ENCODE measurements at places on chromosomes 3 and 15. TPM values are rescaled to one million over a fixed set of nuclear protein-coding genes. Genes with fewer than 3 reads are reported as not detected.

DNA sequence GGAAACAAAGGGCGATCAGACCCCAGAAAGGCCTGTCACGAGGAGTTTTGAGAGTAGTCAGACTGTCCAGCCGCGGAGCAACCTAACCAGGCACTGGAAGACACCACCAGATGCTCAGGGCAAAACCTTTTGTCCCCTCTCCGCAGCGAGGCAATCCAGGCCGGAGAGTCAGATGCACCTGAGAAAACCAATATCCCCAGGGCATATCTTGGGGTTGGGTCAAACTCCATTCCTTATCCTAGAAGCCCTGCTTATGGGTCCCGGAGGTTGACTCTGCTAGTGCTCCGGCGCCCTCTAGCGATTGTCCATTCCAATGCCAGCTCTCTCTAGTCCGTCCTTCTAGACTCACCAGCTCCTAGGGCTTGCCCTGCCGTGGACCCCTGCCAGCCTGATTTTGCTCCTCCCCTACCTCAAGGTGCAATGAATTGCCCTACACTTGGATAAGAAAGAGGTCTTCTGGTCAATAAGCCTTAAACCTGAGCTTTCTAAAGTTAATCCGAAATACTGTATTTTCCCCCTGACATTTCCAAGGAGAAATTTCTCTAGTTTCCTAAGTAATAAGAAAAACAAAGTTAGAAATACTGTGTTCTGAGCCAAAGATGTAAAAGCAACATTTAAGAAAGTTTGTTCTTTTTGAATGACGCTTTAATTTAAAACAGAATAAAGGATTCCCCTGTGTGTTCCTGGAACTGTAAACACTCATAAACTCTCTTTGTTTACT, 5.5 kb downstream of the CPNE4 start:
- peak; percentile 78 for DNase-seq

GRCh38 chr15:40567111-40567510, 2.0 kb upstream of the RPUSD2 start:
- no peak for DNase-seq

- no peak for DNase-seq
Observed at GRCh38 chr3:196661400-196661799, 21.9 kb downstream of the NRROS start.

GRCh38 chr3:39548282-39548681, 80.8 kb downstream of the MOBP start:
- DNase-seq, result no peak

DNA sequence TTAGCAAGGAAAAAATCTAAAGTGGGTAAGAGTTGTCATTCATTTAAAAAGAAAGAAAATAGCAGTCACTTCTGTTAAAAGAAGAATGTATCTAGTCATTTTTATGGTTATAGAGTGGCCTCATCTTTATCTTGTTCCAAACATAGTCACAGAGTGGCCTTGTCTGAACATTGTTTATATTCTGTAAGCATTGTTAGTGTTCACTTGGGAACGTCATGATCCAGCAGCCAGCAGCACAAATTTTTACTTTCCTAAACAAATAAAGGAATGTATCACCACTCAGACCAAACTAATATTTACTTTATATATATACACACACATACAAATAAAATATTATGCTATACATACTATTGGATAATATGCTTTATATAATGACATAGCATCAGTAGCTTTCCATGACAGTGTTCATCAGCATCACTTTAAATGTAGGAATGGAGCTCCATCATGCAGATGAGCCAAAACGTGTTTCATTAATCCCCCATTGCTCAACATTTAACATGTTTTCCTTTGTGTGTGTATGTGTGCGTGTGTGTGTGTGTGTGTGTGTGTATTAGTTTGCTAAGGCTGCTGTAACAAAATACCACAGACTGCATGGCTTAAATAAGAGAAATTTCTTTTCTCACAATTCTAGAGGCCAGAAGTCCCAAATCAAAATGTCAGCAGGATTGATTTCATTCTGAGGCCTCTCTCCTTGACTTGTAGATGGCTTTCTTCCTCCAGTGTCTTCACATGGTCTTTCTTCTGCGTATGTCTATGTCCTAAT, 39.6 kb upstream of the GYG1 start:
- DNase-seq, result no peak

GRCh38 chr15:68368731-68369435, 63.1 kb downstream of the ITGA11 start:
- DNase-seq, result no peak

DNA sequence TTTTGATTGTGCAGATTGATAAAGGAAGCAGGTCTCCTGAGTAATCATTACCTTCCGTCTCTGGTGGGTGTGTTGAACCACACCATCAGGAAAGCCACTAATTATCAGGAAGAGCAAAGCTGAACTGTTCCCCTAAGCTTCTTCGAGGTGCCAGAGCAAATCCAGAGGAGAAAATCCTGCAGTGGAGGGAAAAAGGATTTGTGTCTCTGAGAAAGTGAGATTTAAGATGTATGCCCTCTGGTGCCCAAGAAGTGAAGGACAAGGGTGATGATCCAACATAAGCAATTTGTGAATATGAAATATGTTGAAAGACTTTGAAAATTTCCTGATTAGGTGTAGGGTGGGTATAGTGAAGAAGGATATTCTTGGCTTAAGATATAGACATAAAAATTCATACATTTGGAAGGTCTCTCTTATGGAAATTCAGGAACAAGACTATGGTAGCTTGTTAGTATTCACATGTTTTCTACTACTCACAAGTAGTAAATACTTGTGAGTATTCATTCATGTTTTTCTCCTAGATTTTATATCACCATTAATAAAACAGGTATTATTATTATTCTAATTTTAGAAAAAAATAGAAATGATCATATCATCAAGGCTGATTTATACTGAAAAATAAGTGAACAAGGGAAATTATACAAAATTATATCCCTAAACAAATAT, 34.8 kb downstream of the COMMD2 start:
- DNase-seq, result peak; percentile 48

GRCh38 chr3:152037297-152037696, 163.9 kb downstream of the SUCNR1 start:
- DNase-seq, result no peak

- DNase-seq, result peak; percentile 29
Observed at GRCh38 chr3:136802481-136802996, 16.4 kb upstream of the SLC35G2 start.

- DNase-seq, result no peak
Observed at GRCh38 chr3:33057320-33058298, 39.3 kb downstream of the GLB1 start.

- DNase-seq, result no peak
Observed at GRCh38 chr3:126351086-126351770, 6.0 kb downstream of the KLF15 start.

DNA sequence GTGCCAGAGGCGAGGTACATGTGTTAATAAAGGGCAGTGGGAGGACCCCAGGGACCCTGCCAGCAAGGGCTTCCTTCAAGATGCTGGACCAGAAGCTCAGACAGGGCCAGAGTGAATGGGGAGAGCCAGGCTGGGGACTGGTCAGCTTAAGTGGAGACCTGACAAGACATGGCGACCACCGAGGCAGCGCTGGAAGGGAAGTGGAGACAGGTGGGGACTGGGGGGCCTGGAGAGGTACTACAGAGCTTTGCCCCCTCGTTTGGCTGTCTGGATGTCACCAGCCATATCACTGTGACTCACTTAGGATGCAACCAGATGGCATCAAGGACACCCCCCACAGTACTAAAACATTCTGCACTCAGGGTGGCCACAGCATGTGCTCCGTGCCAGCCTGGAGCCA, 97.9 kb downstream of the ADCY5 start:
- no peak for DNase-seq

- DNase-seq, result peak; percentile 73
Observed at GRCh38 chr15:72796515-72797337, 13.2 kb upstream of the ADPGK start.

- peak; percentile 47 for DNase-seq
Observed at GRCh38 chr15:64010719-64011118, 35.6 kb downstream of the DAPK2 start.

- no peak for DNase-seq
Observed at GRCh38 chr15:47395076-47395475, 322.2 kb upstream of the SEMA6D start.

DNA sequence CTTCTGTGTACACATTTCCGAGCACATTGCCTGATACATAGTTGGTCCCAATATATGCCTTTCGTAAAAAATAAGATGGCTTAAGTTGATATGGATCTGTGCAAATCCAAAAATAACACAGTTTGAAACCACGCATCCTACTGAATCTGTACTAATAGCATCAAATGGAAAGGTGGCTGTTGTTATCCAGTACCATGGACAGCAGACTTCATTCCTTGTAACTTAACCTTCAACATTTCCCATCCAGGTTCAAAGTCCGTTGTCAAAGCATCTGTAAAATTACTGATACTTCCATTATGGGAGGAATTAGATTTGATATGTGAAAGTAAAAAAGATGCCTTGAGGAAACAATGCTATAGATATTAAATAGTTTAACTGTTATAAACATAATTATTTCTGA, 65.5 kb upstream of the C3orf49 start:
- no peak for DNase-seq

GRCh38 chr15:50431204-50431603, 7.0 kb downstream of the USP8 start:
- no peak for DNase-seq

DNA sequence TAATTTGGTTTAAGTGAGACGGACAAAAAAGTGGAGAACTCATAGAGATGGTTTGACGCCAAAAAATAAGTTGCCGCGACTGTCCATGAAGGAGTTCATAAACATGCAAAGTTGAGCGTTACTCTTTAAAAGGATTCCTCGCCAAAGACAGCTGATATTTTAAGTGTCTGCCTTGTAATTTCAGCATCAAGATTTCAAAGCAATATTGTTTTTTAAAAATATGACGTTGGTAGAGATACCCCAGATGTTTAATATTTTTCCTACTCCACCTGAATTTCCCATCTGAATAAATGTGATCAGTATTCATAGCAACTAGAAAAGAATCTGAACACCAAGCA, 155.0 kb downstream of the TUSC7 start:
- DNase-seq, result no peak

- DNase-seq, result no peak
Observed at GRCh38 chr15:27061739-27062138, 90.8 kb downstream of the GABRG3 start.

DNA sequence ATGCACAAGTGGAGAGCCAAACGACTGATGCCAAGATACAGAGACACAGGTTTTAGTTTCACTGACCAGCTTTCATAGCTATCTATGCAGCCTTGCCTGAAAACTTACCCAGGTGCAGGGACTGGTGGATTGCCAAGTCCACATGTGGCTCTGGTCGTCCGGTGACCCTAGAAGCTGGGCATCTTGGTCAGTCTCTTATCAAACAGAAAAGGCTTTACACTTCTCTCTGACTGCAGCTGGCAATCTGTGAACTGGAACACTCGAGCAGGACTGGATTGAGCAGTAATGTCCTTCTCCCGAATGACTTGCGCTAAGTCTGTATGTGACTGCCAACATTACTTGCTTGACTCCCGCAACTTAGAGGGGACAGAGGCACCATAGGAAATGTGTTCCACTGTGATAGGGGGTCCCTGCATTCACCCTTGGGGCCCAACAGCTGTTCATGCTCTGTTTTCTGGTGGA, 63.0 kb upstream of the SIAH2 start:
- DNase-seq, result no peak

GRCh38 chr3:104909198-104909597, 457.5 kb upstream of the ALCAM start:
- no peak for DNase-seq

GRCh38 chr3:134136604-134137003, 106.9 kb upstream of the SLCO2A1 start:
- no peak for DNase-seq

DNA sequence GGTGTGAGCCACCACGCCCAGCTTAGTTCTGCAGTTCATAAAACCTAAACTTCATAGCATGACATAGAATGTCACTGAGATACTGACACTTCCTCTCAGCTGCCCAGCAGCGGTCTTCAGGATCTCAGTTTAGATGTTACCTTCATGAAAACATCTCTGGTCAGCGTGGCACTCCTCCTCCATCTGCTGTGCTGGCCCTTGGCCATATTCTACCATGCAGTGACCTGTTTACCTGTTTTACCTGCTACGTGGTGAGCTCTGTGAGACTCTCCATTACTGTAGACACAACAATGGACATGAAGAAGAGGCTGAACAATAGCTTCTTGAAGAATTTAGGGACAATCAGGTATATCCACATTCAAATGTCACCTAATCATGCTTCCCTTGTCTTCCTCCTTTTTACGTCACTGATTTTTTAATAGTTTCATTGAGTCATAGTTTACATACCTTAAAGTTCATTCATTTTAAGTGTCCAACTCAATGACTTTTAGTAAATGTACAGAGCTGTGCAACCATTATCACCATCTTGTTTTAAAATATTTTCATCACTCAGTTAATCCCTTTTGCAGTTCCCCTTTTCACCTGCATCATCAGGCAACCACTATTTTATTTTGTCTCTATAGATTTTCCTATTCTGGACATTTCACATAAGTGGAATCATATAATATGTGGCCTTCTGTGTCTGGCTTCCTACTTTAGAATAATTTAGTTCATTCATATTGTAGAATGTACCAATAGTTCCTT, 32.2 kb upstream of the PTPN23 start:
- DNase-seq, result no peak

DNA sequence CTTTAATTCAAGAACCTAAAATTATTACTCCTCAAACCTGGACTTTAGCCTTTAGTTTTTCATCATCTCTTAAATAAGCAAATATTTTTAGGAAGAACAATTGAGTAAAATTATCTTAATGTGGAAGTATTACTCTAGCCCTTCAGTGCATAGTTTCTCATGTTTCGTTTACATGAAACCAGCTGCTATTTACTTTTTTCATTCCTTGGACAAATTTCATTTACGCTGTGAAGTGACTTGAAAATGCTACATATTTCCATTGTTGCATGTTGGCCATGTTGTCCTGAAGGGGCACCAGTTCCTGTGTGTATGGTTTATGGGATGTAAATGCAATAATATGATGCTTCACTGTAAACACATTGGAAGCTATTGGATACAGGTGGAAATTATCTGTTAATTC, 49.9 kb downstream of the SLC25A26 start:
- no peak for DNase-seq

- DNase-seq, result no peak
Observed at GRCh38 chr3:59935025-59935424, 885.2 kb upstream of the CFAP20DC start.

The BTD gene
- total RNA-seq, result 29.3 TPM

The TIPARP gene
- 30.2 TPM for total RNA-seq

The GABRB3 gene
- total RNA-seq, result 0.72 TPM

The CPN2 gene
- total RNA-seq, result 0.15 TPM

The ERICH6 gene
- total RNA-seq, result not detected

The CHRNA7 gene
- 5.2 TPM for total RNA-seq

The CD80 gene
- 0.29 TPM for total RNA-seq

The IQCF5 gene
- not detected for total RNA-seq

The EXD1 gene
- not detected for total RNA-seq

The RTP1 gene
- not detected for total RNA-seq

The IL12A gene
- total RNA-seq, result 0.25 TPM

The ANKRD34C gene
- total RNA-seq, result not detected

The MKRN3 gene
- total RNA-seq, result 1.0 TPM

The MOBP gene
- total RNA-seq, result 0.72 TPM

The GOLGA8O gene
- total RNA-seq, result 0.22 TPM

The APOD gene
- 13.1 TPM for total RNA-seq

The PROK2 gene
- 0.35 TPM for total RNA-seq

The MST1 gene
- 27.7 TPM for total RNA-seq

The C3orf49 gene
- total RNA-seq, result not detected

The POPDC2 gene
- total RNA-seq, result 1.3 TPM

Measured in colonic mucosa (tissue), 4 donors.